ENCODE measurements at places on chromosomes 13 and 19.

- DNase-seq, result no peak
Measured at GRCh38 chr13:49220856-49221589, 885 bp downstream of the MLNR start.

GRCh38 chr19:16367261-16367683, 42.6 kb downstream of the KLF2 start:
- peak; percentile 66 for DNase-seq

DNA sequence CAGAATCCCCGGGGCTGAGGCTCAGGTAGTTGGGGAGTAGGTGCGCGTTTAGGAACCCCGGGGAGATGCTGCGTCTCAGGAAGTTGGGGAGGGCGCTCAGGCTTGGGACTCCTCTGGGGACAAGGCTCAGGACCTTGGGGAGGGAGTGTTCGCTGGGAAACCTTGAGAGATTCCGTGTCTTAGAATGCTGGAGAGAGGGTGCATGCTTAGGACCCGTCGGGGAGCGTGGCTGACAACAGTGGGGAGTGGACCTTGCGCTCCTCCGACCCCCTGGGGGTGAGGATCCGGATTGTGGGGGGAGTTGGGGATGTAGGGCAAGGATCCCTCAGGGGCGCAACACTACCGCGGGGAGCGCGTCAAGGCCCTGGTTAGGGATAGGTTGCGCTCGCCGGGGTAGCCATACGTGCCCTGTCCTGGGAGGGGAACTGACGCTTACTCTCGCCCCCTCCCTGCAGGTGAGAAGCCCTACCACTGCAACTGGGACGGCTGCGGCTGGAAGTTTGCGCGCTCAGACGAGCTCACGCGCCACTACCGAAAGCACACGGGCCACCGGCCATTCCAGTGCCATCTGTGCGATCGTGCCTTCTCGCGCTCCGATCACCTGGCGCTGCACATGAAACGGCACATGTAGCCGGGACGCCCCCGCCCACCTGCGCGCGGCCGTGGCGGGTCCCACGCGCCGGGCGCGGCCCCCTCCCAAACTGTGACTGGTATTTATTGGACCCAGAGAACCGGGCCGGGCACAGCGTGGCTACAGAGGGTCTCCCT, 2.0 kb downstream of the KLF2 start:
- peak; percentile 69 for DNase-seq

DNA sequence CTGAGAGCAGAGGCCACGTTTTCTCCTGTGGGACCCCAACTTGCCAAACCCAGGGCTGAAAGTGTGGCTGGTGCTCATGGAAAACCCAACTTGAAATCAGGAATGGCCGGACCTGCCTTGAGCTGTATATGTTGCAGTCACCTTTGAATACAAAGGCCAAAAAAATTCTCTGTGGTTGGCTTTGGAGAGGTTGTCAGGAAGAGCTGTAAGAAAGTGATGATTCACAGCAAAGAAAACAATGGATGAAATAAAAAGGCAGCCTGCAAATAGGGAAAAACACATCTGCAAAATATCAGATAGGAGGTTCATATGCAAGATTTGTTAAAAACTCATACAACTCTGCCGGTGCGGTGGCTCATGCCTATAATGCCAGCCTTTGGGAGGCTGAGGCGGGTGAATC, 715.8 kb downstream of the UQCRFS1 start:
- no peak for DNase-seq

DNA sequence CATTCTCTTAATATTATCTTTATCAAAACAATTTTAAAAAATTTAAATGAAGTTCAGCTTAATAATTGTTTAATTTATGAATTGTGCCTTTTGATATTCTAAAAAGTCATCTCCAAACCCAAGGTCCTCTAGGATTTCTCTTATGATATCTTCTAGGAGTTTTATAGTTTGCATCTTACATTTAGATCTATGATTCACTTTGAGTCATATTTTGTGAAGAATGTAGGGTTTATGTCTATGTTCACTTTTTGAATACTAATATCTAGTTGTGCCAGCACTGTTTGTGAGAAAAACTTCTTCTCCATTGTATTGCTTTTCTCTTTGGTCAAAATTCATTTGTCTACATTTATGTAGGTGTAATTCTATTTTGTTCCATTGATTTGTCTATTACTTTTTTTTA, 1068.4 kb upstream of the SPRY2 start:
- DNase-seq, result no peak

- DNase-seq, result no peak
Measured at GRCh38 chr19:33640773-33641172, 19.0 kb downstream of the CHST8 start.

DNA sequence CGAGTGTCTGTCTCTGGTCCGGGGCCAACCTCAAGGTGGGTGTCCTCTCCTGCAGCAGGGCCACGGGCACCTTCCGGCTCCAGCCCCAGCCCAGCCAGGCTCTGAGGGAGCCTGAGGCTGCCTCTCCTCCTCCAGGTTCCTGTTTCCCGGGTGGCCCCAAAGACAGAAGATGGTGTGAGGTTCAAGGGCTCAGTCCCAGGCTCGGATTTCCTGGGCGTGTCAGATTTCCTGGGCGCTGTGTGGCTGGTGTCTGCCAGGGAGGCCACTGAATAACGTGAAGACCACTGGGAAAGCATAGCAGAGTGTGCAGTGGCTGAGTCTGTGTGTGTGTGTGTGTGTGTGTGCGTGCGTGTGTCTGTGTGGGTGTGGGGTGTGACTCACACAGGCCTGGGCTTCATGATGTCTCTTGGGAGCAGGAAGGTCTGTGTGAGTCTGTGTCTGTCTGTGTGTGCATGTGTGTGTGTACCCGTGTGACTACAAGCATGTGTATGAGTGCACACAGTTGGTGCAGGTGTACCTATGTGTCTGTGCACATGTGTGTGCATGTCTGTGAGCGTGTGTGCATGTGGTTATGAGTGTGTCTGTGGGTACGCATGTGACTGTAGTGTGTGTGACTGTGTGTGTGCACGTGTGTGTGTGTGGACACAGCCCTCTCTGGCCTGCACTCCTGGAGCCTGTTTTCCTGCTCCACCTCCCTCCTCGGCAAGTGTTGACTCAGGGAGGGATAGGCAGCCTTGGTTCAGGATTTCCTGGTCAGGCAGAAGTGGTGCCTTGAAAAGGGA, 28.3 kb downstream of the CEBPA start:
- DNase-seq, result peak; percentile 39

DNA sequence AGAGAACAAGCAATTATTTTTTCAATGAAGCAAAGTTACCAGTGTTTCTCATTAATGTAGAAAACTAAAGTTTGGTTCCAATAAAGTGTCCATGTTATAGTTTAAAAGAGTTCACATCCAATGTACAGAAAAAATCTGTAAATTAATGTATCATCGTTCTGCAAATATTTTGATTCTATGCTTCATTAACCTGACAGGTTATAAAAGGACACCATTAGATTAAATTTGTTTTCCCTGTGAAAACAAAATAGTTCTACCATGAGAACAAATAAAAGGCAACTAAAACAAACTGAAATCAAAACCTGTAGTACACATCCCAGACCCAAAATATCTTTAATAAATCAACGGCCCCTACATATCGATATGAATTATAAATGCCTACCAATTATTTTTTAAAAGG, 85.1 kb downstream of the ABCC4 start:
- no peak for DNase-seq

DNA sequence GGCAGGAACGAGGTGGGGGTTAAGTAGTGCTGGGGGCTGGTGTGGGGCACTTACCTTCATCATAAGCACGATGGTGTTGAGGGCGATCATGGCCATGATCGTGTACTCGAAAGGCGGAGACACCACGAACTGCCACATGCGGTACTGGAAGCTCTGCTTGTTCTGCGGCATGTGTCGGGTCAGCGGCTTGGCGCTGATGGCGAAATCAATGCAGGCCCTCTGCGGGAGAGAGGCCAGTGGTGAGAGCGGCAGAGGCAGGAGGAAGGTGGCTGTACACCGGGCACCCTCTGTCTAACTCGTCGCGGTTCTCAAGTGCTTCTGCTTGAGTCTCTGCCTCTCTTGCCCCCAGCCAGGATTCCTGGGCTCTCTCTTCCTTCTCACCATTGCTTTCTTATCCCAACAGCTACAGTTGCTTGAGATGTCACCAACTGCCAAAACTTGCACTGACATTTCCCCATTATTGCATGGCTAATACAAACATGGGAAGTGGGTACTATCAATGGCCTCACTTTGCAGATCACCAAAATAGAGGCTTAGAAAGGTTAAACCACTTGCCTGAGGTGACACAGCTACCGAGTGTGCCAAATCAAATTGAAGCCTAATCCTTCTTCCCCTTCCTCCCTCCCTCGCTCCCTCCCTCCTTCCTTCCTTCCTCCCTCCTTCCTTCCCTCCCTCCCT, 105.0 kb downstream of the IER2 start:
- DNase-seq, result no peak

DNA sequence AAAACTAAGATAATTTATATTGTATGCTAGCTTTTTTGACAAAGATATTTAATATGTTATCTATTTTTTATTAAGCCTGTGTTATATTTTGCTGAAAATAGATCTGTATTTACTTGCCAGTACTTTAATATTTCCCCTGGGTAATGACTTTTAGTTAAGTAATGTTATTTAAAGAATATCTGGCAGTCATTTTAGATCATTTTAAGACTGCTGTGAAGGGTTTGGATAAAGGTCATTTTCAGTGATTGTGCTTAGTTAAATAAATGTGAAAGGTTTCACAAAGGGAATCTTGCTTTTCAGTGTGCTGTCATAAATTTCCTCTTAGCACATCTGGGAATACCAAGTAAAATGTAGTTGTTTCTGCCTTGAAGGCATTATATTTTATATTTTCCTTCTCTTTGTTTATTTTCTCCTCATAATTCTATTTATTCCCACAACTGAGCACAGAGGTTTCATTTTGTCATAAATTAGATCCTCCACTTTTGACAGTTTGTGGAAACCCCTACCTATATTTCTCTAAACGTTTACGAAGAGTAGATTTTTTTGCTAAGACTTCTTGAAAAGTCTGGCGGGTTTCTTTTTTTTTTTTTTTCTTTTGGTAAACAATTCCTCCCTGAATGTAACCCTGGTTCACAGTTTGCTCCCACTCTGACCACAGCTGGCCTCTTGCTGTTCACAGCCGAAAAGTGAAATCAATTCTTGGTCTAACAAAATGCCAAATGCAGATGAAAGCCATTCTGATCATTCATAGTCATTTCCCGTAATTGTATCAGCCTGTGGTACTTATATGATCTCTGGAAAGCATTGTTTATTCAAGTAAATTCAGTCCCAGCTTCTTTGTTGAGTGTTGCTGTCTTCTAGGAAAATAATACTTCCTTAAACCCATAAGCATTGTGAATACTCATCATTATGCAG, 87.8 kb downstream of the MAB21L1 start:
- no peak for DNase-seq
